IMR-90 (cell line): ENCODE measurements at places on chromosomes 11 and 22. TPM values are rescaled to one million over a fixed set of nuclear protein-coding genes. Genes with fewer than 3 reads are reported as not detected.

Gene PARVG
- total RNA-seq: not detected in 2 replicates

Gene KRTAP5-2
- total RNA-seq: not detected in 2 replicates

Gene C11orf52
- total RNA-seq: 0.28 and 0.90 TPM in 2 replicates

Gene MS4A12
- not detected in 2 replicates for total RNA-seq

Gene KDELR3
- 192 and 224 TPM in 2 replicates for total RNA-seq

Gene P2RY2
- total RNA-seq: not detected in 2 replicates

Gene CHRM1
- not detected in 2 replicates for total RNA-seq

Gene BTBD18
- total RNA-seq: not detected in 2 replicates

Gene TIMP3
- total RNA-seq: 98.8 and 108 TPM in 2 replicates

Gene UBQLNL
- 0.18 TPM in 1 of 2 replicates, not detected in the other for total RNA-seq

Gene PCNX3
- total RNA-seq: 5.6 and 5.8 TPM in 2 replicates

Gene CCDC188
- total RNA-seq: not detected in 2 replicates

Gene EIF4G2
- 1,144 and 1,216 TPM in 2 replicates for total RNA-seq

Gene NLRP6
- total RNA-seq: not detected in 2 replicates

- DNase-seq: no peak
- no peak overlapping the region for H3K4me3 ChIP-seq
- no peaks in the 10 kb centered on the region for H3K4me1 ChIP-seq
- no peak overlapping the region for H3K27ac ChIP-seq
- no peaks in the 10 kb centered on the region for H3K36me3 ChIP-seq
Observed at GRCh38 chr11:65700399-65700798, 11.7 kb upstream of the KAT5 start.

DNA sequence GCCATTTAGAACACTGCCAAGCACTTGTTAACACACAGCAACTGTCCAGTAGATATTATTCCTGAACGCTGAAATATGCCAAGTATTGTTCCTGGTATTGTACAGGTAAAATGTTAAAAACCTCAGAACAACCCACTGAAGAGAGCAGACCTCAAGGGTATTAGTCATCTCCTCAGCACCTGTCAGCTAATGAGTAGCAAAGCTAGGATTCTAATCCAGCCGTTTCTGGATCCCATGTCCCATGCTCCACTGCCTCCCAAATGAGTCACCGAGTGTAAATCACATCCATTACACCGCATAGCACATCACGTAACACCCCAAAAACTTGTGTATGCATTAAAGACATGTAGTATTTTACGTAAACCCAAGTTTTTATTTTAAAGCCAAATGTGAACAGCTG lies 705.4 kb upstream of the TENM4 start:
- no peaks in the 10 kb centered on the region for H3K4me1 ChIP-seq
- no peaks in the 10 kb centered on the region for H3K36me3 ChIP-seq
- H3K27ac ChIP-seq: no peak overlapping the region
- no peak for DNase-seq
- H3K27me3 ChIP-seq: peaks cover 1% of the 10 kb centered on the region

DNA sequence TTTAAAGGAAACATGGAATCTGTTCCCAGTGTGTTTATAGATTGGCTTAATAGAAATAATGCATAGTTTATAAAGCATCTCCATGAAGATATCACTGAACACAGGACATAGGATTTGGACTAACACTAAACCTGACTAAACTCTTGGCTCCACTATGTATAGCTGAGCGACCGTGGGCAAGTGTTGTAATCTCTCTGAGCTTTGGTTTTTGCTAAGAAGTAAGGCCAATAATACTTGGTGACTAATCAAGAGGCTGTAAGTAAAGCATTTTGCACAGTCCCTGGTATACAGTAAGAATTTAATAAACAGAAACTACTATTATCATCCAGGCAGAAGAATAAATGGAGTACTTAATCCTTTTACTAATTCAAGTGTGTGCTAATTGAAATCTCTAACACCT lies 125.5 kb upstream of the MTMR2 start:
- no peaks in the 10 kb centered on the region; the same call in 1 of the 2 replicates for H3K36me3 ChIP-seq
- H3K4me3 ChIP-seq: no peak overlapping the region
- no peak overlapping the region for H3K27ac ChIP-seq
- H3K4me1 ChIP-seq: peaks cover 28% of the 10 kb centered on the region

GRCh38 chr11:33065445-33066178 lies 26.2 kb downstream of the TCP11L1 start:
- H3K4me1 ChIP-seq: peaks cover 7% of the 10 kb centered on the region; the same call in 1 of the 2 replicates
- peak; percentile 64 for DNase-seq
- H3K4me3 ChIP-seq: no peak overlapping the region

DNA sequence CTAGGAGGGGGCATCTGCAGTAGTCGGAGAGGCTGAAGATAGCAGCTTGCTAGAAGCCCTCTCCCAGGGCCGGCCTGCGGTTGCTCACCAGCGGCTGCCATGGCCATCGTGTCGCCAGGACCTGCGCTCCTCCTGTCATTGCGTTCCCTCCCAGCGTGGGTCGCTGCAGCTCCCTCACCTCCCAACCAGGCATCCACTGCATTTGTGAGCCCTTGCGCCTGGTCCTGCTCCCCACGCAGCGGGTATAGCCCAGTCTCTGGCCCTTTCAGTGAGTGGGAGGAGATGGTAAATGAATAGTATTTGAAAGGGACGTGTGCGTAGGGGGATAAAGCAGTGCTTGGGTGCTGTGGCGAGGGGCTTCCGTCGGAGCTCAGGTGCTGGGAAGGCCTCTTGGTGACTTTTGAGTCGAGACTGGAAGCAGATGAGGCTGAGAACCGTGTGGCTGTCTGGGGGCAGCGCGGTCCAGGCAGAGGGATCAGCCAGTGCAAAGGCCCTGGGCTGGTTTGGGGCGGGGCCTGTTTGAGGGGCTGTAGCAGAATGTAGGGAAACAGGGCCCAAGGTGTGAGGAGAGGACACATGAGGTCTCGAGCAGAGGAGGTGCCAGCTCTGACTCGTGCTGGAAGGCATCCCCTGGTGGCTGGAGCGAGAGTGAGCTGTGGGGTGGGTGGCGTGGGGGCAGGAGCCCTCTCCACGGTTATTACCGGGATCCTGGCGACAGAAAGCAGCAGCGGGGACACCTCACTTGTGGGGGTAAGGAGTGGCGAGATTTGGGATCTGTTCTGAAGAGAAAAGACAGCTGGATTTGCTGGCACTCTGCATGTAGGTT lies 39.3 kb downstream of the LRP5 start:
- peaks cover 5% of the 10 kb centered on the region; the same call in 1 of the 2 replicates for H3K36me3 ChIP-seq
- H3K4me1 ChIP-seq: peaks cover 18% of the 10 kb centered on the region
- H3K4me3 ChIP-seq: no peak overlapping the region
- no peaks in the 10 kb centered on the region for H3K27me3 ChIP-seq
- no peak overlapping the region for H3K27ac ChIP-seq

- H3K36me3 ChIP-seq: no peaks in the 10 kb centered on the region
- no peak for DNase-seq
- H3K4me1 ChIP-seq: no peaks in the 10 kb centered on the region
- H3K4me3 ChIP-seq: no peak overlapping the region
- no peaks in the 10 kb centered on the region for H3K27me3 ChIP-seq
Observed at GRCh38 chr11:12056119-12056518, 47.7 kb upstream of the DKK3 start.

GRCh38 chr22:23152238-23153114 lies 7.2 kb downstream of the RAB36 start:
- no peak for DNase-seq
- H3K27me3 ChIP-seq: no peaks in the 10 kb centered on the region
- H3K36me3 ChIP-seq: peaks cover 2% of the 10 kb centered on the region; the same call in 1 of the 2 replicates
- H3K27ac ChIP-seq: no peak overlapping the region

GRCh38 chr22:23157560-23158515 lies 12.6 kb downstream of the RAB36 start:
- no peak overlapping the region for H3K4me3 ChIP-seq
- H3K36me3 ChIP-seq: peaks cover 2% of the 10 kb centered on the region; the same call in 1 of the 2 replicates
- H3K4me1 ChIP-seq: no peaks in the 10 kb centered on the region
- H3K27ac ChIP-seq: no peak overlapping the region
- H3K27me3 ChIP-seq: no peaks in the 10 kb centered on the region

DNA sequence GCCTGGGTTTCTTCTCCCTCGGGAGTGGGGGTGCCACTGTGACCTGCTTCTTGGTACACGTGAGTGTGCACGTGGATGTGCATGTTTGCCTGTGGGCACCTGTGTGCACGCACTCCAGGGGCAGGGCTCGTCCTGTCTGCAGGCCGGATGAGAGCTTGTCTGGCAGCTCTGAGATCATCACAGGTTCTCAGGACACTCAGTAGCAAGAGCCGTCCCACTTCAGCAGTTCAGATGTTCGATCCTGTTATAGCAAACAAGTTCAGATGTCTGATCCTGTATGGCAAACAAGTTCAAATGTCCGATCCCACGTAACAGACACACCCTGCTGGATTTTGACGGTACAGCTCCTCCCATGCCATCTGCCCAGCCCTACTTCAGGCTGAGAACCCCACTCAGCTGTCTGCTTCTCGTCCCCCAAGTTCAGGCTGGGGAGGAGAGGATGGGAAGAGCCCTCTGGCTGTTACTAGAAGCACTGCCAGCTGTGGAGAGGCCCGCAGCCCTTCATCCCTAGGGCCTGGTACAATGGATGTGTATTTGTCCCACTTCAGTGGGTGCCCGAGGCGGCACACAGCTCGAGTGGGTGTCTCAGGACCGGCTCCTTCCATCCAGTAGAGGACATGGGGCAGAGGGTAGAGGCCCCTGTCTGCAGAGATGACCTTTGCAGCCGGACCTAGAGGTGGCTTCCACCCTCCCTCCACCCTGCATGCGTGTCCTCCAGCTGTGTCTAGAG lies 1126.9 kb downstream of the BRD1 start:
- H3K4me3 ChIP-seq: no peak overlapping the region
- H3K36me3 ChIP-seq: no peaks in the 10 kb centered on the region
- no peaks in the 10 kb centered on the region for H3K4me1 ChIP-seq
- no peak for DNase-seq
- no peak overlapping the region for H3K27ac ChIP-seq

- H3K4me3 ChIP-seq: no peak overlapping the region
- no peak overlapping the region for H3K27ac ChIP-seq
- H3K27me3 ChIP-seq: peaks cover 10% of the 10 kb centered on the region
- no peak for DNase-seq
- H3K36me3 ChIP-seq: no peaks in the 10 kb centered on the region
Observed at GRCh38 chr11:19093976-19094375, 23.0 kb upstream of the ZDHHC13 start.

DNA sequence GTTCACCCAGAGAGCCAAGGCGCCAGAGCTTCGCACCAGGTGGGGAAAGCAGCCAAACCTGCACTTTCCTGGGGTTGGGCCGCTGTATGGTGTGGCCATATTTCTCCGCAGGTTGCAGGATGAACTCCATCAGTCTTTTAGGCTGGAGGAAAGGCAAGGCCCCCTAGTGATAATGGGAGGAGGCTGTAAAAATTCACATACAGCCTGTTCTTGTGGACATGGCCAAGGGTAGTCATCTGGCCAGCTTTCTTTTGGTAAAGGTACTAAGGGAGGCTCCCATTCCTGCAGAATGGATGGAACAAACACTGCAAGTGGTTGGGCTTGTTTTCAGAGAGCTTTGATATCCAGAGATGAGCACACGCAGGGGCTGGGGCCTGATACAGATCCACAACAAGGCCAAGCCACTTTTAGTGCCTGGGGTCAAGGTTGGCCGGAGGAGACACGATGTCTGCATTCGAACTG lies 29.6 kb downstream of the C22orf31 start:
- H3K27ac ChIP-seq: peak overlapping the region; percentile 87
- peaks cover 18% of the 10 kb centered on the region for H3K4me1 ChIP-seq
- H3K4me3 ChIP-seq: no peak overlapping the region
- DNase-seq: no peak

GRCh38 chr11:37804666-37805065 lies 1206.6 kb upstream of the RAG2 start:
- DNase-seq: no peak
- H3K4me1 ChIP-seq: no peaks in the 10 kb centered on the region
- H3K27ac ChIP-seq: no peak overlapping the region

DNA sequence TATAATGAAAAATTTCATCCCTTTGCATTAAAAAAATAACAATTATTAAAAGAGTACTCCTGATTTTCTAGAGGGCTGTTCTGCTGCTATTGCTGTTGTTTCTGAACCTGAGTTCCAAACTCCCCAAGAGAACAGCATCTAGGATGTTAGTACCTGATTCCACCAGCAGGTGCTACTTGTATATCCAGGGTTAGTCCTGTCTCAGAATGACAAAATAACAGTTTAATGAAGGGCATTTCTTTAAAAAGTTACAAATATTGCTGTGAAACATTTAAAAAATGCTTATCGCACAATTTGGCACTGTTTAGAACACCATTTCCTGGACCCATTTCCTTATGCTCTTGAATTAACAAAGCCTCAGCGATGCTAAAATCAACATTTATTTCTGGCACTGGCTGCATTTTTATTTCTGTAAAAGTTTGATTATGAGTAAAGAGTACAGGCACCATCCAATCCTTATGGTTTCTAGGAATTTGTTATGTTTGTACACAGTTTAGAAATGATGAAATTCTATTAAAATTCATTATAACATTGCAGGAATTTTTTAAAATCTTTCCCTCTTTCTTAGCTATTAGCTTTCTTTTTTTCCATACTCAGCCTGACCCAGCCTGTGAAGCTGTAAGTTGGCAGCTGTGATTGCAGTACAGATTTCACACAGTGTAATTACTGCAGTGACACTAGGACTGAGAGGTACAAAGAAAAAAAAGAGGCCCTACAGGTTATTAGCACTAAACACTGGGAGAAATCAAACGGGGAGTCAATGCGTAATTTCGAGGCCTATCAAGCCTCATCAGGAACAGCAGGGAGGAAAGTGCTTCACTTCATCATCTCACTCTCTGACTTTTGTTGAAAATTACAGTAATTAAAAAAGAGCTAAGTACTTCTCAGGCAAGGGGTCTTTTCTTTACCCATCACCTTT lies 208.8 kb downstream of the DCDC1 start:
- H3K27me3 ChIP-seq: no peaks in the 10 kb centered on the region
- no peak overlapping the region for H3K27ac ChIP-seq
- no peaks in the 10 kb centered on the region for H3K36me3 ChIP-seq
- no peak for DNase-seq
- H3K4me3 ChIP-seq: no peak overlapping the region
- H3K4me1 ChIP-seq: no peaks in the 10 kb centered on the region

GRCh38 chr11:36364551-36365325 lies 68.7 kb downstream of the PRR5L start:
- no peaks in the 10 kb centered on the region for H3K36me3 ChIP-seq
- peaks cover 13% of the 10 kb centered on the region for H3K4me1 ChIP-seq
- no peak overlapping the region for H3K4me3 ChIP-seq

- no peak for DNase-seq
- no peak overlapping the region for H3K4me3 ChIP-seq
- H3K4me1 ChIP-seq: no peaks in the 10 kb centered on the region
Observed at GRCh38 chr11:119990309-119991021, 147.4 kb downstream of the TRIM29 start.

GRCh38 chr22:20572132-20572802 lies 64.9 kb downstream of the MED15 start:
- H3K36me3 ChIP-seq: peaks cover 68% of the 10 kb centered on the region
- peaks cover 33% of the 10 kb centered on the region for H3K4me1 ChIP-seq
- no peak for DNase-seq

GRCh38 chr11:72189455-72190250 lies 2.3 kb upstream of the FOLR1 start:
- no peaks in the 10 kb centered on the region for H3K4me1 ChIP-seq
- H3K27ac ChIP-seq: no peak overlapping the region
- DNase-seq: no peak
- H3K4me3 ChIP-seq: no peak overlapping the region
- H3K36me3 ChIP-seq: no peaks in the 10 kb centered on the region

GRCh38 chr11:8658321-8659057 lies 24.0 kb downstream of the TRIM66 start:
- H3K4me3 ChIP-seq: no peak overlapping the region
- H3K36me3 ChIP-seq: peaks cover 2% of the 10 kb centered on the region; the same call in 1 of the 2 replicates
- H3K27me3 ChIP-seq: no peaks in the 10 kb centered on the region
- no peak overlapping the region for H3K27ac ChIP-seq
- peaks cover 6% of the 10 kb centered on the region; the same call in 1 of the 2 replicates for H3K4me1 ChIP-seq

- no peaks in the 10 kb centered on the region for H3K36me3 ChIP-seq
- no peak for DNase-seq
- peaks cover 30% of the 10 kb centered on the region for H3K4me1 ChIP-seq
- H3K27me3 ChIP-seq: no peaks in the 10 kb centered on the region
- H3K4me3 ChIP-seq: no peak overlapping the region
Observed at GRCh38 chr11:123235117-123235655, 40.1 kb upstream of the CLMP start.
